ENCODE measurements at places on chromosomes 3 and 15. TPM values are rescaled to one million over a fixed set of nuclear protein-coding genes. Genes with fewer than 3 reads are reported as not detected.

- no peak for DNase-seq
- H3K4me1 ChIP-seq: no peaks in the 10 kb centered on the region
- H3K4me3 ChIP-seq: no peak overlapping the region
Measured at GRCh38 chr15:69997161-69997485, 100.6 kb downstream of the TLE3 start.

GALNT15 gene
- 4.5 TPM for total RNA-seq

- no peaks in the 10 kb centered on the region for H3K36me3 ChIP-seq
- no peak for DNase-seq
- no peaks in the 10 kb centered on the region for H3K4me1 ChIP-seq
- no peaks in the 10 kb centered on the region for H3K27me3 ChIP-seq
- no peak overlapping the region for H3K4me3 ChIP-seq
- no peak overlapping the region for H3K27ac ChIP-seq
Measured at GRCh38 chr3:46030626-46031025, 3.3 kb upstream of the XCR1 start.

KIF15 gene
- total RNA-seq: 1.8 TPM

DNA sequence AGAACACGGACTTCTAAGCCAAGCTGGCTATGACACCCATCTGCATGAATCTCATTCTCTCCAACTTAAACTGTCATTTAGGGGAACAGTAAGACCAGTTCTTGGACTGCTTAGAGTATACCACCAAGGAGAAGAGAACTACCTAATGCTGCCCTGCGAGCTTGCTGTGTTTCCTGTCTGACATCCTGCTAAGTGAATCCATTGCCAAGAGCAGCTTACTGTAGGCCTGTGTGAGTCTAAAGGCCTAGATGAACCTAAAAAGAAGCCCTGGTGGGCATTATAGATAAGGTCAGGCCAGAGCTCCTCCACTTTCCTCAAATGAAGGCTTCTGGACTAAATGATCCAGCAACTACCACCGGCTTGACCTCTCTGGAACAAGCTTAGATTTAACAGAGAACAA lies 15.0 kb downstream of the LZTFL1 start:
- no peak overlapping the region for H3K27ac ChIP-seq
- no peaks in the 10 kb centered on the region for H3K4me1 ChIP-seq
- no peak overlapping the region for H3K4me3 ChIP-seq
- DNase-seq: no peak
- H3K27me3 ChIP-seq: no peaks in the 10 kb centered on the region

- H3K4me1 ChIP-seq: peaks cover 9% of the 10 kb centered on the region
- H3K36me3 ChIP-seq: no peaks in the 10 kb centered on the region
- DNase-seq: no peak
- no peak overlapping the region for H3K27ac ChIP-seq
- H3K4me3 ChIP-seq: no peak overlapping the region
- H3K27me3 ChIP-seq: no peaks in the 10 kb centered on the region
Measured at GRCh38 chr3:113615976-113616375, 80.5 kb downstream of the USF3 start.
